ENCODE measurements at places on chromosomes 16 and 17. TPM values are rescaled to one million over a fixed set of nuclear protein-coding genes. Genes with fewer than 3 reads are reported as not detected.

ZNF778 gene
- 10.4 TPM for total RNA-seq

GRCh38 chr17:1561420-1562175 lies 994 bp downstream of the PITPNA start:
- H3K4me3 ChIP-seq = peak overlapping the region; percentile 87
- H3K27me3 ChIP-seq = peaks cover 3% of the 10 kb centered on the region
- DNase-seq = peak; percentile 73

- H3K27ac ChIP-seq = peak overlapping the region; percentile 66
- peak; percentile 80 for DNase-seq
- no peaks in the 10 kb centered on the region for H3K27me3 ChIP-seq
These were observed 4.3 kb downstream of the KAT2A start for GRCh38 chr17:42116705-42117396.

CCDC78 gene
- 5.8 TPM for total RNA-seq

- H3K27ac ChIP-seq = no peak overlapping the region
- no peak overlapping the region for H3K4me3 ChIP-seq
- no peaks in the 10 kb centered on the region for H3K36me3 ChIP-seq
- DNase-seq = no peak
- no peaks in the 10 kb centered on the region for H3K27me3 ChIP-seq
These were observed 27.8 kb upstream of the C16orf78 start for GRCh38 chr16:49345829-49346228.

DNA sequence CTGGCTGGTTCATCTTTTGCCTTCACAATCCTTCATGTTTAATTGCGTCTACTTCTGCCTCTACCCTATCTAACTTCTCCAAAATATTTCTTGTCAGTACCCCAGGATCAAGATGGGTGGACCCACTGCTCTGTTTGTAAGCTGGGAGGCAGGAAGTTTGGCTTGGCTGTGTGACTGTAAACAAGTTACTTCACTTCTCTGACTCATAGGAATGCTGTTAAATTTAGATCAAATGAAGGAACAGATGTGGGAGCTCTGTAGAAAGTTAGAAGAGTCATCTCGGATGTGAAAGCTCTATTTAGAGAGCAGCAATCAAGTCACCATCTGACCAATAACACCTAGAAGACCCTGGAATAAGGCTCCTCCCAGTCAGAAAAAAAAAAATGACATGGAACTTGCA lies 55.2 kb upstream of the MRTFB start:
- H3K36me3 ChIP-seq = no peaks in the 10 kb centered on the region
- no peak overlapping the region for H3K4me3 ChIP-seq
- peaks cover 7% of the 10 kb centered on the region for H3K27me3 ChIP-seq
- peaks cover 4% of the 10 kb centered on the region for H3K4me1 ChIP-seq

DNA sequence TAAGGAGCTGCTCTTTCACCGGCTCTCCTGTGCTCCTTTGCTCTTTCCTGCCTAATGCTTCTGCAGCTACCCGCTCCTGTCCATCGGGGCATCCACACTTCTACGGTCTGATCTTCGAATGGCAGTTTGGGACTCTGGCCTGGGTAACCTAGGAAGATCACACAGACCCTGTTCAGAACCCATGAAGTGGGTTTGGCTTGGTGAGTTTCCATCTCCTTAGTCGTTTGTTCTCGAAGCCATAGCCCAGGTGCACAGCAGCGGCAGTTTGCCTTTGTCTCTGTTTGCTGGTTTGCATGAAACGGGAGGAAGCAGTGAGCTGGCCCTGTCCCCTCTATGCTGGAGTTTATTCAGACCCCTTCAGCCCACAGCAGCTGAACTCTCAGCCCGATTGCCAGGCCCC lies 29.0 kb downstream of the PSMD7 start:
- H3K4me1 ChIP-seq = no peaks in the 10 kb centered on the region
- no peak overlapping the region for H3K27ac ChIP-seq
- H3K36me3 ChIP-seq = peaks cover 12% of the 10 kb centered on the region
- H3K4me3 ChIP-seq = no peak overlapping the region
- no peaks in the 10 kb centered on the region for H3K27me3 ChIP-seq

- no peak for DNase-seq
- no peak overlapping the region for H3K4me3 ChIP-seq
- H3K4me1 ChIP-seq = no peaks in the 10 kb centered on the region
- H3K27ac ChIP-seq = no peak overlapping the region
- no peaks in the 10 kb centered on the region for H3K27me3 ChIP-seq
These were observed 26.5 kb downstream of the MAP1LC3B start for GRCh38 chr16:87418644-87419043.

RHBDL3 gene
- 0.88 TPM for total RNA-seq

SOX15 gene
- 0.30 TPM for total RNA-seq

DNA sequence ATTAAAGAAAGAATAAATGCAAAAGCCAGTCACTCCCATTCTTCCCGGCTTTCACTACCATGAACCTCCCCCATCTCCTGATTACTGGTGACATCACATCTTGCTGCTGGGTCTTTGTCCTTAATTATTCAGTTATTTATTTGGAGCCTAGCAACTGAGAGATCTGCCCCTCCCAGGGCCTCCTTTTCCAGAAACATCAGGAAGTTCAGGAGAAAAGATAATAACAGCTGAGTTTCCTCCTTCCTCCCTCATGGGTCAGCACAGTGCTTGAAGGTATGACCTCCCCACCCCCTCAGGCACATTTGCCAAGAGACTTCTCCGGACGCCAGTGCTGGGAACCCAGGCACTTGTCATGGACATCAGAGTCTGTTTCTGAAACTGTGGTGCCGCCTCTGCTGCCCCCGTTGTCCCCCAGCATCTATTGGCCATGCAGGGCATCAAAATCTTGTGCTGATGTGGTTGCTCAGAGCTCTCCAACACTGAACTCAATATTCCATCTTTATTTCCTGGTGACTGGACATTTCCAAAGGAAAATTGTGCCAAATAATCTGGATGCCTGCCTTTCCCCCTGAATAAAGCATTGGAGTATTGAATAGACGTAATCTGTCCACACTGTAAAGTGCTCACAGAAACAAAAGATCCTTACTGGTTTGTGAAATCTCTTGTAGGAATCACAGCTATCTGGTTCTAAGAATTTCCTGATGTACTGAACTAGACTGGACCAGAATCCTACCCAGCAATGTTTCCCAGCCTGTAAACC lies 71.8 kb downstream of the ZNF18 start:
- no peak overlapping the region for H3K27ac ChIP-seq
- no peaks in the 10 kb centered on the region for H3K27me3 ChIP-seq
- H3K36me3 ChIP-seq = no peaks in the 10 kb centered on the region
- no peak overlapping the region for H3K4me3 ChIP-seq
- no peaks in the 10 kb centered on the region for H3K4me1 ChIP-seq

DNA sequence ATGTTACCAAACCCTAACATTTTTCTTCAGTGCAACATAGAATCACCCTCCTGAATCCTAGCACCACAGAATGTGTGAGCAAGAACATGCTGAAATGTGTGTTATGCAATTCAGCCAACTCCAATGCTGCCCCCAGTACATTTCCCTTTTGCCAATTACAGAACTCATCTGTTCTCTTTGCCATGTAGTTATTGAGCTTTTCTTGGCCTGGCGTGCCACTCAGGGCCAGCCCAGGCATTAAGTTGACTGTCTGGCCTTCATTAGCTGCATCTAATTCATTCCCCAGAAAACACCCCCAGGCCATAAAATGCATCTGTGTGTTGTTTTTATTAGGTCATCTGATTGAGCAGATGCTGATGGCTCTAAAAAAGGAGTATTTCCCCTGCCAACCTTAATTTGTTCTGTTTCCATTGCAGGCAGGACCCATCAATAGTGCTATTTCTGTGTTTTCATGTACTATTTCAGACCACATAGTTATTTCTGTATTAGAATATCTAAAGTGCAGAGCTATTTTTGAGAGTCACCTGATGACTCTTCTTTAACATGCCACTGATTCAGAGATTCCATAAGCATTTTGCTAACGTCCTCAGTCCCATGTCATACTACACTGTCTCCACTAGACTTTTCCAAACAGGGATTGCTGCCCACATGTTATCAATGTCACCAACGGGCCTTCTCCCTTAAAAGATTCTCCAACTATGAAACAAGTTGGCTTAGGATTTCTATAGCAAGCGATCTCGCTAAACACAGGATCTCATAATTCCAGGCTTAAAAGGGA lies 969.7 kb downstream of the CDH11 start:
- H3K36me3 ChIP-seq = no peaks in the 10 kb centered on the region
- H3K4me3 ChIP-seq = no peak overlapping the region
- no peak overlapping the region for H3K27ac ChIP-seq
- DNase-seq = no peak
- no peaks in the 10 kb centered on the region for H3K27me3 ChIP-seq

- peak overlapping the region; percentile 26 for H3K4me3 ChIP-seq
- H3K27ac ChIP-seq = peak overlapping the region; percentile 86
- H3K36me3 ChIP-seq = no peaks in the 10 kb centered on the region
- peaks cover 24% of the 10 kb centered on the region for H3K4me1 ChIP-seq
- no peak for DNase-seq
- peaks cover 2% of the 10 kb centered on the region for H3K27me3 ChIP-seq
These were observed 16.9 kb upstream of the TNFRSF13B start for GRCh38 chr17:16988749-16989229.

DNA sequence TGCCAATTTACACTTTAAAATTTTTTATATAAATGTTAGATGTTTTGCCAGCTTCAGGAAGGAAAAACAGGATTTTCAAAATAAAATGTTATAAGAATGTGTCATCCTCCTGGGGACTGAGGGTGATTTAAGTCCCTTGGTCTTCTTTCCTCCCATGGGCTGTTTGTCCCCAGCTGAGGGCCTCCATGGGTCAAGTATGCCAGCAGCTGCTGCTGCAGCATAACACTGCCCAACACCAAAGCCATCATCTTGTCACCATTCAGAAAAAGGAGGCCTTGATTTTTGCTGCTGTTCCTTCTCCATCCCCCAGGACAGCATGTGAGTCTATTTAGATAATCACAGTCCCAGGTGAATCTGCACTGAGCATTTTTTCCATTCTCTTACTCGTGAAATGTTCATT lies 188.5 kb downstream of the LGALS9B start:
- H3K27me3 ChIP-seq = peaks cover 8% of the 10 kb centered on the region
- H3K4me1 ChIP-seq = peaks cover 31% of the 10 kb centered on the region
- no peak overlapping the region for H3K4me3 ChIP-seq
- no peak overlapping the region for H3K27ac ChIP-seq
- no peak for DNase-seq
- H3K36me3 ChIP-seq = peaks cover 1% of the 10 kb centered on the region

- no peaks in the 10 kb centered on the region for H3K27me3 ChIP-seq
- H3K36me3 ChIP-seq = peaks cover 19% of the 10 kb centered on the region
- H3K27ac ChIP-seq = no peak overlapping the region
- DNase-seq = no peak
- no peaks in the 10 kb centered on the region for H3K4me1 ChIP-seq
These were observed 56.4 kb downstream of the ZNF778 start for GRCh38 chr16:89273741-89274472.

- H3K27ac ChIP-seq = no peak overlapping the region
- H3K36me3 ChIP-seq = no peaks in the 10 kb centered on the region
- DNase-seq = no peak
- peaks cover 7% of the 10 kb centered on the region for H3K27me3 ChIP-seq
- H3K4me3 ChIP-seq = no peak overlapping the region
These were observed 5.4 kb upstream of the CNGB1 start for GRCh38 chr16:57976331-57976796.

NPW gene
- 0.42 TPM for total RNA-seq

HID1 gene
- 3.6 TPM for total RNA-seq

- H3K27ac ChIP-seq = peak overlapping the region; percentile 96
- H3K27me3 ChIP-seq = no peaks in the 10 kb centered on the region
- H3K36me3 ChIP-seq = peaks cover 28% of the 10 kb centered on the region
- no peak for DNase-seq
These were observed 878 bp upstream of the RNF157 start for GRCh38 chr17:76241204-76241538.

BRIP1 gene
- total RNA-seq = 20.1 TPM

DNA sequence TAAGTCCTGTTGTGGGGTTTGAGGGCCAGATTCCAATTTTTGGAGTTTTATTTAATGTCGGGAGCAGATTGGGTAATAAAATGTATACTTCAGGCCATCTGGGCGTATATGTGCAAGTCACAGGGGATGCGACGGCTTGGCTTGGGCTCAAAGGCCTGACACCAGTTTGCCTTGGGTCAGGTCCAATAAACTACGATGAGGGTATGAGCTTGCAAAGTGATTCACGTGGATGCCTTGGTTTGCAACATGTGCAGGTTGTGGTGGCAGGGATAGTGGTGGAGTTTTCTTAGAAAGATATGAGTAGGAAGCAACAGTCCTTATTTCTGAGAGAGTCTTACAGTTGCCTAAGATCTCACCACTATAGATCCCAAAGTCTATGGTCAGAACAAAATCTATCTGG lies 157.0 kb upstream of the CDH11 start:
- no peak overlapping the region for H3K27ac ChIP-seq
- H3K4me3 ChIP-seq = no peak overlapping the region
- H3K4me1 ChIP-seq = no peaks in the 10 kb centered on the region
- no peak for DNase-seq

MILR1 gene
- total RNA-seq = 1.2 TPM

- H3K27me3 ChIP-seq = peaks cover 2% of the 10 kb centered on the region
- no peaks in the 10 kb centered on the region for H3K4me1 ChIP-seq
- no peak for DNase-seq
These were observed 671.8 kb downstream of the HS3ST4 start for GRCh38 chr16:26363581-26363980.

GRCh38 chr16:85195271-85195647 lies 83.0 kb upstream of the CIBAR2 start:
- peaks cover 7% of the 10 kb centered on the region for H3K27me3 ChIP-seq
- H3K36me3 ChIP-seq = no peaks in the 10 kb centered on the region
- no peaks in the 10 kb centered on the region for H3K4me1 ChIP-seq

CCL13 gene
- total RNA-seq = not detected

Measured in activated naive CD8-positive, alpha-beta T cell treated with anti-CD3 and anti-CD28 coated beads, Interleukin-2, amount 10 ng/mL, durations not matched to agents 7 days and 5 days (primary cell).